ENCODE measurements at places on chromosomes 3 and 15.

DNA sequence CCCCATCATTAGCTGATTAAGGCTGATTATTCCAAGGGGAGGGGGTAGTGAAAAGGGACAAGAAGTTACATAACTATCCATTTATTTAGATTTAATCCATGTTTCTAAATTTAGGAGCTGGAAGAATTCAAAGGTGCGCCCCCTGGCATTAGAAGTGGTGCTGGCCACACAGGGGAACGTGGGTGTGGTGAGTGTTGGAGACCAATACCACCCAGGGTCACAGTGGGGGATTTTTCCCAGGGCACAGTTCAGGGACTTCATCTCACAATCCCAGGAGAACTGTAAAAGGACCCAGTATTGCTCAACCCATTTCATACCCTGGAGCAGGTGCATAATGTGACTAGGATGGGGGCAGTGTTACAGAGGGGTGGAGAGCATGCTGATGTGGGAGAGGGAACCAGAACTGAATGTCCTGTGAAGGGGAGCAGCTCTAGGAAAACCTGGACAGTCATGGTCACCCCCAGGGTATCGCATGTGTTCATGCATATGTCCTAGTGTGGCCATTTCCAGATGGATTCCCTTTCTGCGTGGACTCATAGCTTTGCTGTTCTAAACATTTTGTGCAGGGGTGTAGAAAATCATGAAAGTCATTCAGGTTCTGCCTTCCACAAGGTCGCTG, 110.3 kb downstream of the LSM3 start:
- no peaks in the 10 kb centered on the region for H3K4me1 ChIP-seq
- DNase-seq: no peak
- H3K27me3 ChIP-seq: peaks cover 3% of the 10 kb centered on the region
- no peak overlapping the region for H3K27ac ChIP-seq

DNA sequence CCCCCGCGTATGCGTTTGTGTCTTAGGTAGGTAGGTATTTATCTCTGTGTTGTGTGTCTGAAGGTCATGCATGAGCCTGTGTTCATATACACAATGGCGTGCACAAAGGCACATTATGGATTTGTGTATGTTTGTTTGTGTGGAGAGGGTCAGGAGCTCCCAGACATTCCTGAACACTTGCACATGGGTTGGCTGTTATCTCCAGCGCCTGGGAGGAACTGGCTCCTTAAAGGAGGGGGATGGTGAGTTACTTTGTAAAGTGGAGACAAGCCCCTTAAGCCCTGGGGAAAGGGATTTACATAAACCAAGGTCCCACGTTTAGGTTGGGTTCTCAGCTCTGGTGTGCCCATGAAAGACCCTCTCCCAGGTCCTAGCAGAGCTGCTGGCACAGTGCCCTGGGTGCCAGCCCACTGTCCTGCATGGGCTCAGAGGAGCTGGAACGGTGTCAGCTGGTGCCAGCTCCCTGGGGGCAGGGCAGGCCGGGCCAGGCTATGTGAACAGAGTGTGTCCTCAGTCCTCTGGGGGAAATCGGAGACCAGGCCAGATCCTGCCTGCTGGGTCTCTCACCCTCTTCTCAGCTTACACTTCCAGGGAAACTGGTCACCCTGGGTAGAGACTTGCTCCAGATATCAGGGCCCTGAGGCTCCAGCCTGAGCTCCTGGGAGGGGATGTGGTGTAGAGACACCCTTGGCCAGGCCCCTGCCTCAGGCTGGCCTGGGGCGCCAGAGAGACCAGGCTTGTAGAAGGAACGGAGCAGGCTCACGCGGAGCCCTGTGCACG, 25.1 kb downstream of the SNX33 start:
- no peak overlapping the region for H3K27ac ChIP-seq
- no peak overlapping the region for H3K4me3 ChIP-seq
- H3K36me3 ChIP-seq: no peaks in the 10 kb centered on the region
- no peak for DNase-seq
- no peaks in the 10 kb centered on the region for H3K4me1 ChIP-seq

- H3K4me1 ChIP-seq: no peaks in the 10 kb centered on the region
- no peak overlapping the region for H3K27ac ChIP-seq
- H3K4me3 ChIP-seq: no peak overlapping the region
- H3K36me3 ChIP-seq: peaks cover 3% of the 10 kb centered on the region
- no peak for DNase-seq
Measured at GRCh38 chr3:81483046-81483445, 278.4 kb downstream of the GBE1 start.

GRCh38 chr3:73072634-73073033, 11.2 kb downstream of the EBLN2 start:
- H3K27ac ChIP-seq: no peak overlapping the region
- no peak overlapping the region for H3K4me3 ChIP-seq
- no peak for DNase-seq
- H3K27me3 ChIP-seq: no peaks in the 10 kb centered on the region
- peaks cover 31% of the 10 kb centered on the region for H3K4me1 ChIP-seq

DNA sequence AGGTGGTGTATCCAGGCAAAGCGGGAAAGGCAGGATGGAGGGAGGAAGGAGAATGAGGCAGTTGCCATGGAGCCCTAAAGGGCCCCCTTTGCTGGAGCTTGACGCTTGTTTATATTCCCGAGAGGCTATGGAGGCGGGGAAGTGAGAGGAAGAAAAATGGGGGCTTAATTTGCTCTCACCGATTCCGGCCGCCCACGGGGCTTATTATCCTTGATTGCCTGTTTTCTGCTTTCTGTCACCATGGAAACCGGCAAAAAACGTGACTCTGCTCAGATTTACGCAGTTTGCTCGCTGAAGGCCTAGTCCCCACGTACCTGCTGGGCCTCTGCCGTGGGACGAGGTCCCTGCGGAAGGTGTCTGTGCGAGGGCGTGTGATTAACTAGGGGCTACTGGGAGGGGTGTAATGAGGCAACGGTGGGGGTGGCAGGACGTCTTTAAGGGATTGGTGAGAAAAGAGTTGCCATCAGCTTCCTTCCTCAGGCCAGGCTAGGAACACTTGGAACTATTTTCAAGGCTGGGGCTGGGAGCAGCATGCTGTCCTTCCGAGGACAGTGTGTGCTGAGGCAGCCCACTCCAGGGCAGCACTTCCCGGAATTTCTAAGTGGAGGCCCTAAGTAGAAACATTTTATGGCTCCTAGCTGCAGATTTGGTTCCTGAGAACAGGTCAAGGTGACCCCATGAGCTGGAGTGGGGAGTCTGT, 110.8 kb upstream of the NDN start:
- H3K27ac ChIP-seq: no peak overlapping the region
- DNase-seq: no peak

GRCh38 chr15:101206176-101206591, 45.7 kb downstream of the CHSY1 start:
- peaks cover 38% of the 10 kb centered on the region for H3K36me3 ChIP-seq
- H3K4me3 ChIP-seq: peak overlapping the region; percentile 73
- no peaks in the 10 kb centered on the region for H3K27me3 ChIP-seq
- peak; percentile 79 for DNase-seq
- H3K27ac ChIP-seq: peak overlapping the region; percentile 98
- H3K4me1 ChIP-seq: peaks cover 95% of the 10 kb centered on the region

- peak overlapping the region; percentile 79 for H3K27ac ChIP-seq
- DNase-seq: no peak
- H3K27me3 ChIP-seq: no peaks in the 10 kb centered on the region
- peaks cover 11% of the 10 kb centered on the region for H3K36me3 ChIP-seq
Measured at GRCh38 chr3:189133768-189134167, 38.0 kb upstream of the TPRG1 start.

DNA sequence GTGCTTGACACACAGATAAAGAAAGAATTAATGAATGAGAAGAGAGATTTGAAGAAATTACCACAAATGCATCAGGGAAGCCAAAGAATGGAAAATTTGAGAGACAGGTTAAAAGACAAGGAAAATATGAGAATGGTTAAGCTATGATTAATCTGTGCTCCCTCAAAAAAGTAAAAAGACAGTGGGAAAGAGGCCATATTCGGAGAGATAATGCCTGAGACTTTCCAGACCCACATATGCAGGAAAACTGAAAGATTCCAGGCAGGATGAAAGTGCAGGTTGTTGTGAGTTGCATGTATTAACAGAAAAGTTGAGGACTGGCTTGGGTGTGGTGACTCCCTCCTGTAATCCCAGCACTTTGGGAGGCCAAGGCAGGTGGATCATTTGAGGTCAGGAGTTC, 302.3 kb downstream of the UACA start:
- peaks cover 20% of the 10 kb centered on the region for H3K4me1 ChIP-seq
- peaks cover 49% of the 10 kb centered on the region for H3K27me3 ChIP-seq
- no peak overlapping the region for H3K4me3 ChIP-seq
- H3K27ac ChIP-seq: no peak overlapping the region
- H3K36me3 ChIP-seq: no peaks in the 10 kb centered on the region
- no peak for DNase-seq

DNA sequence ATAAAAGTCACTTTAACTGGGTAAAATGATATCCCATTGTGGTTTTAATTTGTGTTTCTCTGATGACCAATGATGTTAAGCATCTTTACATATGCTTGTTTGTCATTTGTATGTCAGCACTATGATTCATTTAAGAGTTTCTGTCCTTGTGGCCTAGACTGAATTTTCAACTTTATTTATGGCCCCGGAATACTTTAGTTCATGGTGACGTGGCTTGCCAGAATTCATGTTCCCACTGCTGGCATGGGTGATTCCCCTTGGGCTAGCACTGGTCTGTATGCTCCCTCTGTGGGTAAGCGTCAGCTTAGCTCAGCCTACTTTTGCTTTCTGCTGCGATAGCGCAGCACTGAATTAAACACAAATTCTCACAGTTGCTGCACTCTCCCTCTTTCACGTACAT, 436.3 kb upstream of the SGO1 start:
- H3K27me3 ChIP-seq: no peaks in the 10 kb centered on the region
- H3K4me1 ChIP-seq: no peaks in the 10 kb centered on the region
- DNase-seq: no peak
- no peak overlapping the region for H3K27ac ChIP-seq
- no peak overlapping the region for H3K4me3 ChIP-seq

DNA sequence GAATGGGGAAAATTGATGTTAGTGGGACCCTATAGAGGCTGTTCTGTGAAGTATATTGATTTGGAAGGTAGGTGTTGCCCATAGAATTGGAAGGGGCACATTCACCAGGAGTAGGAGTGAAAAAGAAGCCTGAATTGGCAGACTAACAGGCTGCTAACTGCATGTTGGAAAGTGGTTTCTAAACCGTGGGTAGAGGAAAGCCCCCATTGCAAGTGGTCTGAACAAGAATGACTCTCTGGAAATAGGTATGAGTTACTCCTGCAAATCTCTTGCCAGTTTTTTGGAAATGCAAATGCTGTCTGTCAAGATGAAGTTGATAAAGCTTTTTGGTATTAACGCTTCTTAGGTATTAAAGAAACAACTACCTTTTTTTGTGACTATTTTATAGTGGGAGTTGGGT, 3.5 kb downstream of the UBE2E1 start:
- H3K27ac ChIP-seq: peak overlapping the region; percentile 99
- peaks cover 68% of the 10 kb centered on the region for H3K4me1 ChIP-seq
- no peak for DNase-seq
- H3K4me3 ChIP-seq: peak overlapping the region; percentile 88

- no peaks in the 10 kb centered on the region for H3K36me3 ChIP-seq
- no peak overlapping the region for H3K4me3 ChIP-seq
- no peaks in the 10 kb centered on the region for H3K27me3 ChIP-seq
- H3K4me1 ChIP-seq: no peaks in the 10 kb centered on the region
- no peak for DNase-seq
Measured at GRCh38 chr3:155347901-155348300, 54.4 kb upstream of the STRIT1 start.
